ENCODE measurements at places on chromosomes 16 and 17. TPM values are rescaled to one million over a fixed set of nuclear protein-coding genes. Genes with fewer than 3 reads are reported as not detected.

The SP6 gene
- 3.8 TPM for polyA plus RNA-seq

The SHISA6 gene
- 1.7 TPM for polyA plus RNA-seq

The TBC1D3I gene
- 0.33 TPM for polyA plus RNA-seq

The OTOP2 gene
- polyA plus RNA-seq = not detected

The CORO6 gene
- 3.8 TPM for polyA plus RNA-seq

The MT3 gene
- 1.9 TPM for polyA plus RNA-seq

The CLEC18B gene
- polyA plus RNA-seq = 154 TPM

The FMNL1 gene
- polyA plus RNA-seq = 7.0 TPM

The DOC2B gene
- polyA plus RNA-seq = 50.1 TPM

The DNAH9 gene
- 4.5 TPM for polyA plus RNA-seq

The CTRL gene
- 9.2 TPM for polyA plus RNA-seq
